Stimulated activated CD4-positive, alpha-beta T cell treated with anti-CD3 and anti-CD28 coated beads, Interleukin-1b, Interleukin-23, amount 100 ng/mL, for 48 hours (primary cell): ENCODE measurements at places on chromosomes 3 and 15.

- DNase-seq: no peak
Measured at GRCh38 chr3:55636300-55637195, 149.4 kb upstream of the WNT5A start.

DNA sequence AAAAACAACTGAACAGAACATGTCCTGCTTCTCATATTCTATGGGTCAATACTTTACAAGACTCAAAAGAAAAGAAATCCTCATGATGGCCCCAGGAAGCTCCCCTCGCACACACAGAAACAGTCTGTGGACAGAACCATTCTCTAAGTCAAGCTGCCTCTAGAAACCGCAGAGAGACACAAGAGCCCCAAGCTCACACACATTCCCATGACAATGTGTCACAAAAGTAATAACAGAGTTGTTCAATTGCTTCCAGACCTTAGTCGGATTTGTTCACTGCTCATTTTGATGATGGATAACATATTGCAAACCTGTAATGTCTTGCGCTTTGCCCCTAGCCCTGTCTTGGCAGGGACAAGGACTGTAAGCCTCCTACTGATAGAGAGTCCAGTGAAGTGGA, 60.9 kb downstream of the UMPS start:
- DNase-seq: no peak

DNA sequence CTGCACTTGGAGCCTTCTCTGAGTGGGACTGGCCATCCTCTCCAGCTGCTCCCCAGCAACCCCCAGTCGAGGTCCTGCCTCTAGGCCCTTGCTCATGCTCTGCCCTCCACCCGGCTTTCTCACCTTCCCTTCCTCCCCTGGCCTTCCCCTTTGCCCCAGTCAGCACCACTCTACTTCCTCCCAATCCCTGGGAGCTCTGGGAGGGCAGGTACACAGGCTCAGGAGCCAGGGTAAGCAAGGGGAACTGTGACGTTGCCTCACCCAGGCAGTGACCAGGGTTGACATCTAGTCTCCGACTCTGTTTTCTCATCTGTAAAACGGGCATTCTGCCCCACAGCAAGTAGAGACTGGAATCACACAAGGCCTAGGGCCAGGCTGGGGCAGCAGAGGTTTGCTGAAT, 66.6 kb upstream of the TMEM115 start:
- DNase-seq: no peak

GRCh38 chr3:62975566-62975965, 100.3 kb upstream of the CADPS start:
- DNase-seq: no peak

- DNase-seq: peak; percentile 17
Measured at GRCh38 chr3:152402695-152403451, 134.1 kb downstream of the MBNL1 start.

- DNase-seq: no peak
Measured at GRCh38 chr15:91320101-91320500, 220.0 kb downstream of the SV2B start.

DNA sequence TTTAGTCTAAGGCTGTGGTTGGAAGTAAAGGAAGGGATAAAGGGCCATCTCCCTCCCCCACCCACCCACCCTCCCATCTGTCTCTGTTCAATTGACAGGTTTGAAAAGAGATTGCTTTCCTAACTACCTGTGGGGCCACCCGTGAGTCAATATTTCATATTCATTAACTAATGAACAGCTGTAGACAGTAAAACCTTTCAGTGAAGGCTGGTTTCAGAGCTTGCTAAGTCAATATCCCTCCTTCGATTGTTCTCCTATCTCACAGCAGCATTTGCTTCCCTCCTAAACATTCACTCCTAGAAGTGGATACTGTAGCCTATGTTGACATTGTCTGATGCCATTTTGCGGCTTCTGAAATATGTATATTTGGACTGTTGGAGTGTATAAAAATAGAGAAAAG, 85.9 kb upstream of the SYNPR start:
- no peak for DNase-seq

GRCh38 chr3:38003817-38004414, 13.3 kb downstream of the VILL start:
- DNase-seq: no peak

- DNase-seq: no peak
Measured at GRCh38 chr15:44034933-44035624, 160.0 kb downstream of the FRMD5 start.

DNA sequence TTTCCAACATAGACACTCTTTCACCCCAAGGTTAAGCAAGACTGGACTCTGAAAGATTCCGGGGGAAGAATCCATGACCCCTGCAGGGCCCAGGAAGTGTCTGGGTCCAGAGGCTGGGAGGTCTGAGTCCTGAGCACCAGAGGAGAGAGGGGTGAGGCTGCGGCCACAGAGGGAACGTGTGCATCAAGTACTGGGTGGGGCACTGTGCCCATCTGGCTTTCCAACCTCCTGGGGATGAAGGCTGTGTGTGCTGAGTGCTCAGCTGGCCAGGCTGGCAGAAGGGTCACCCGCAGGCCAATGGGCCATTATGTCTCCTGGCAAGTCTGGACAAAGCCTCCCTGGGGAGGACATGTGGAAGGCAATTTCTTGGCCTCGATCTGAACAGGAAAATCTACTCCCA, 3.3 kb downstream of the CHRNA3 start:
- no peak for DNase-seq

GRCh38 chr15:29800491-29801366, 21.5 kb downstream of the TJP1 start:
- DNase-seq: no peak

- peak; percentile 54 for DNase-seq
Measured at GRCh38 chr3:173395412-173396181, 1.9 kb upstream of the NLGN1 start.

- DNase-seq: no peak
Measured at GRCh38 chr3:99845999-99846398, 28.3 kb downstream of the CMSS1 start.

DNA sequence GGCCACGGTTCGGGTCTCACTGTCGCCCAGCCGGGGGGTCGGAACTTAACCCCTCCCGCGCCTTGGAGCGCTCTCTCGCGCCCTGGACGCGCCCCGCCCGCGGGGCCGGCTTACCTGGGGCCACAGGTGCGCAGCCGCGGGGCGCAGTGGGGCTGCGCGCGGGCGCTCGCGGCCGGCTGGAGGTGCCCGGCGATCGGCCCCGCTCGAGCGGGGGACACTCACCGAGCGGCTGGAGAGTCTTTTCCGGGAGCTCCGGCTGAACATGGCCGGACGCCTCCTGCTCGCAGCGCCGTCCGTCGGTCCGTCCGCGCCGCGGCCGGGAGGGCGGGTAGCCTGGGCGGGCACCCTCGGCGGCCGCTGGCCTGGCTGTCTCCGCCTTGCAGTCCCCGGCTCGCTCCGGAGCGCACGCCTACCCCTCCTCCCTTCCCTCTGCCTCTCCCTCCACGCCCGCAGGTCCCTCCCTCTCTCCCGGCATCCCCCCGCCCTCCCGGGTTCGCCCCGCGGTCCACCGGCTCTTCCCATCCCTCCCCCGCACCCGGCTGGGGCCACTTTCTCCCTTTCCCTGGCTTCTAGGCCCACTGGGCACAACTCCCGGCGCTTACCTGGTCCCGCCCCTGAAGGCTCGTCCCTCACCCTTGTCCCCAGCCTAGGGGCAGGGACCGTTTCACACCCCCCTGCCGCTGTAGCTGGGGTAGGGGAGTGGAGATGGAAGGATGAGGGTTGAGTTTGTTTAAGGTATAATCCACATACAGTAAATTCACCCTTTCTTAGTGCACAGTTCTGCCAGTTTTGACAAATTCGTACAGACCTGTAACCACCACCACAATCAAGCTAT, 220.1 kb upstream of the PRICKLE2 start:
- no peak for DNase-seq

DNA sequence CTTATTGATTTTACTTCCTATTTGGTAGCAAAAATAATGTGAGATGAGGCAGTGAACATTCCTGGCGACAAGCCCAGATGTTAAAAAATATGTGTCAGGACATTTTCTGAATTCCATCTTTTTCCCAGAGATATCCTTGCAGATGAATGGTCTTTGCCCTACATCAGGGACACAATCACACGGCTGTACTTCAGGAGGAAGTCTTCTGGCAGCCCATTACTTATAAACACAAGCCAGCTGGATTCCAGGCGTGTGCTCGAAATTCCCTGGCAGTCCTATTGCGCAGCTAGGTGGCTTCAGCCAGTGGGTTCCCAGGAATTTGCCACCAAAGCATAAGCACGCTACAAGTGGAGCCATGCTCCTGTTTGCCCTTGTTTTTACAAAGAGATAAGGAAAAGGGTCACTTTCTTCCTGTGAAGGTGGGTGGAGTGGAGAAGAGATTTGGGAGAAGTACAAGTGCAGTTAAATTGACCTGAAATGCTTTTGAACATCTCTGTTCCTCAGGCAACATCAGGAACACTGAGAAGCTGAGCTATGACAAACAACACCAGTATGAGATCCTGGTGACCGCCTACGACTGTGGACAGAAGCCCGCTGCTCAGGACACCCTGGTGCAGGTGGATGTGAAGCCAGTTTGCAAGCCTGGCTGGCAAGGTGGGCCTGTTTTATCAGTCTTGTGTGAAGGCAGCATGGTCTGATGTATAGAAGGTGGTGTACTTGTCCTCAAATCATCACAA, 257.1 kb upstream of the TRIM42 start:
- no peak for DNase-seq

GRCh38 chr3:140470962-140471361, 206.9 kb upstream of the TRIM42 start:
- no peak for DNase-seq

- no peak for DNase-seq
Measured at GRCh38 chr3:163672954-163673353, 1405.3 kb downstream of the SI start.

DNA sequence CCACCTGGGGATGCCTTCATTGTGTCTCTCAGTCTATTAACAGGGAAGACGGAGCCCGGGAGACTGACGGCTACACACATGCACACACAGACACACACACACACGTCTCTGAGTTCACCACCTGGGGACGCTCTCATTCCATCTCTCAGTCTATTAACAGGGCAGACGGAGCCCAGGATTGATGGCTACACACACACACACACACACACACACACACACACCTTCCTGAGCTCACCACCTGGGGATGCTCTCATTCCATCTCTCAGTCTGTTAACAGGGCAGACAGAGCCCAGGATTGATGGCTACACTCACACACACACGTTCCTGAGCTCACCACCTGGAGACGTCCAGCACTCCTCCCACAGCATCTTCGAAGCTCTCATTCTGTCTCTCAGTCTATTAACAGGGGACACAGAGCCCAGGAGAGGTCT, 143.9 kb downstream of the OR4M2 start:
- DNase-seq: no peak

- no peak for DNase-seq
Measured at GRCh38 chr3:14224895-14225294, 46.3 kb downstream of the LSM3 start.

DNA sequence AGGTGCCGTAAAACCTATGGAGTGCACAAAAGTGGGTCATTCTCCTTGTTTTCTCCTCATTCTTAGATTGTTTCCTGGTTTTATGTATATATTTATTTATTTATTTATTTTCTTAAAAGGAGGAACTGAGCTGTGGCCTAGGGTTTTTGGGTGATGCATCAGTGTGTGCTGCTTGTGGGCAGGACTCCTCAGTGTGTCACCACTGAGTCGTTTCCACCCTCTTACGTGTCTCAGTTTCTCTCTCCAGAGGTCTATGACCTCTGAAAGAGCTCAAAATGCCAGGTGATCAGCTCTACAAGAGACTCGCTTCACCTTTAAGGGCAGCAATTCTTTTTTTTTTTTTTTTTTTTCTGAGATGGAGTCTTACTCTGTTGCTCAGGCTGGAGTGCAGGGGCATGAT, 72.9 kb downstream of the CD200 start:
- peak; percentile 64 for DNase-seq

DNA sequence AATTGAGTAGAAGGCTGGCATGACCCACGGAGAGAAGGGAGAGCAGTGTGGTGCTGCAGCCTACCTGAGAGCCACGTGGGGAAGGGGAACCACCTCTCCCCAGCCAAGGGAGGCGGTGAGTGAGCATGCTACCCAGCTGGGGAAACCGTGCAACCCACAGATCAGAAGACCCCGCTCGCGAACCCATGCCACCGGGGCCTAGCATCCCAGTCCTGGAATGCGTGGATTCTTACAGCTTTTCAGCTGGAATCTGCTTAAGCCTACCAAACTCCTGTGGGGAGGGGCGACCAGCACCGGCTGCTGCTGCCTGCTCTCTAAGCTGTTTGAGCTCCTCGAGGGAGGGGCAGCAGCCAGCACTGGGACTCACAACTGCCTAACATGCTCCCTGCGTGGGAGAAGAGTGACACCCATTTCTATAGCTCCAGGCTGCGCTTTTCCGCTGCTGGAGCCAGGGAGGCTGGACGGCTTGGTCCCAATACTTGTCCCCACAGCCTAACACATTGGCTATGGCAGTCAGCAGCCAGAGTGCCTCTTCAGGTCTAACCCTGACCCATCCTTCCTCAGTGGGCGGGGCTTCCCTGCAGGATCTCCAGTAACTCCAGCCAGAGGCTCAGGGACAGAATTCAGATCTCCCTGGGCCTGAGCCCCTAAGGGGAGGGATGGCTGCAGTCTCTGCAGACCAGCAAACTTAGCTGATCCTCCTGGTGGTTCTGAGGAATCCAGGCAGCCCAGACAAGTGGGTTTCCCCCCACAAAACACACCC, 20.0 kb upstream of the TEX55 start:
- no peak for DNase-seq

DNA sequence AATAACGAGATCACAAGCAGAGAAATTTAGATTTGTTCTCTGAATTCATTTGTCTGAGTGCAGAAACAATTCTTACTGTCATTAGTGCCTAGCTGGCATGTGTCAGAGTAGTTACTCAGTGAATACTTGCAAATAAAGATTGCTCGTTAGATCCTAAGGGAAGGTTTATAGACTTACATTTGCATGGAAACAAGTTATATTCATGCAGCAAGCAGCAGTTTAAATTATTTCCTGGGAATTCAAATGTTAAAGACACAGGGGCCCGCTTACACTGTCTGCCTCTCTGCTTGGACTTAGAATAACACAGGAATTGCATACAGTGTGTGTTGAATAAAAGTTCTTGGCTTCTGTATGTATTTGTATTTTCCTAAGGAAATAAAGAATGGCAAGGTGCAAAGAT, 680.6 kb upstream of the NECTIN3 start:
- DNase-seq: no peak

- DNase-seq: no peak
Measured at GRCh38 chr3:184355261-184356040, 6.0 kb downstream of the CLCN2 start.
